Stimulated activated CD8-positive, alpha-beta memory T cell treated with anti-CD3 and anti-CD28 coated beads, Interleukin-4, amount 100 ng/mL, for 1 hour (primary cell): ENCODE measurements at places on chromosomes 13 and 19.

DNA sequence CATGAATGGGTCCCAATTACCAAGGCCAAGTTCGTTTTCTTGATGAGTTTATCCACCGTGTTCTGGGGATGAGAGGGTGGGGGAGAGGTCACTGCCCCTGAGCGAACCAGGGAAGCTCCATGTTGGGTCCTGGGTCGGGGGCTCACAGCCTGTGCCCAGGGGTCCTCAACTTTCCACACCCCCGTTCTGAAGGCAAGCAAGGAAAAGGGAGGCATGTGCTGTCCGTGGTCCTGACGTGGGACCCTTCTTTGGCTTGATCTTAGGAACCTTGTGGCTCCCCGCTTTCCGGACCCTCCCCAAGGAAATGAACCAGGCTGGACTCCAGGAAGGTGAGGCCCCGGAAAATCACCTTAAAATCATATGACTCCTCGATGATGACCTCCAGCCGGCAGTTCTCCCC, 18.2 kb upstream of the MEIS3 start:
- no peak for DNase-seq

GRCh38 chr19:2139385-2140137, 11.8 kb downstream of the AP3D1 start:
- no peak for DNase-seq

GRCh38 chr13:101127741-101128353, 288.5 kb downstream of the NALCN start:
- DNase-seq = no peak

GRCh38 chr13:91576590-91576989, 178.2 kb downstream of the GPC5 start:
- no peak for DNase-seq

GRCh38 chr13:52026246-52026626, 1.7 kb downstream of the UTP14C start:
- DNase-seq = no peak

- DNase-seq = no peak
These were observed 209.9 kb downstream of the COL4A1 start for GRCh38 chr13:110097013-110097412.

DNA sequence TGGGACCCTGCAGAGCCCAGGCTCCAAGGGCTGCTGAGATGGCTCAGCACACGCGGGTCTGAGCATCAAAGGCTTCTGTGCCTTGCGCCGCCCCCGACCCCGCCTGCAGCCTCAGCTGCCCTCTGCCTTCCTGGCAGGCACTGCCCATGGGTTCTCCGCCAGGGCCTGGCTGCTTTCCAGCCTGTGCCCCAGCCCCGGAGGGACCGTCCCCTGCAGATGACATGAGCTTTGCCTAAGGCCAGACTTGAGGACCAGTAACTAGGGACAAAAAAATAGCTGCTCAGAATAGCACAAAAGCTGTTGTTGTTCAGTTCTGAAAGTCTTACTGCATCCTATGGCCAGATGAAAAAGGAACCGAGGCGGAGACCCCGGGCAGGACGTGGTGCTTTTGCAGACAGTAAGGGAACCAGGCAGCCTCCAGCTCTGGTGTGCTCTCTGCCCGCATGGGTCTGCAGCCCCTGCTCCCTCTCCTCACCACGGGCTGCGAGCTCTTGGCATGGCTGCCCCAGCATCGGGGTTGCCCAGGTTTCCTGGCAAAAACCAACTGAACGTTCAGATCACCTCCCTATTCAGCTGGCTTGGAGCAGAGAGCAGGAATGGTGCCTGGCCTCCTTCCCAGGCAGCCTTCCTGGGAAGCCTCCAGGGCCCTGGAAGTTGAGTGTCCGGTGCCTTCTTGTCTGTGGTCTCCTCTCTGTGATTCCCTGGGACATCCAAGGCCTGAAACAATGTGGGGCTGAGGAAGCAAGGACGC, 12.5 kb upstream of the CFAP97D2 start:
- DNase-seq = no peak

DNA sequence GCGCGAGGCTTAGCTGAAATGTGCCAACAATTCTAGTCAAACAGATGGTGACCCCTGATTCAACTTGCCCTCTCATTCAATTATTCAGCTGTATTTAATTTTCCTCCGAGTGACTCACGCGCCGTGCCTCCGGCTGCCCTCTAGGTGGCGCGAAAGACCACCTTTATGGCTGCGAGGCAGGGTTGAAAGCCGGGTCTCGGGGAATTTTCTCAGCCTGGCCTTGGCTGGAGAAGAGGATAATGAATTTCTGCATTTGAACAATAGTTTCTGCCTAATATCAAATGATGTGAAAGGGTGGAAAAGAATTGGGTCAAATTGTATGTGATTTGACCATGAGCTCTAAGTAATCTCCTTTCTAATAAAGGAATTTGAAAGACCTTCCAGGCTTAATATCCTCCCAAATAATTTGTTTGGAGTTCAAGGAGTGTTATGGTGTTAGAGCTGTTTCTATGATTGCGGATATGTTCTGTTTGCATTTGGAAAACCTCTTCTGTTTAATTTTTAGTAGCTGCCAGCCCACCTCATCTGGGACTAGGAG, 310.9 kb downstream of the ZNF536 start:
- DNase-seq = no peak

DNA sequence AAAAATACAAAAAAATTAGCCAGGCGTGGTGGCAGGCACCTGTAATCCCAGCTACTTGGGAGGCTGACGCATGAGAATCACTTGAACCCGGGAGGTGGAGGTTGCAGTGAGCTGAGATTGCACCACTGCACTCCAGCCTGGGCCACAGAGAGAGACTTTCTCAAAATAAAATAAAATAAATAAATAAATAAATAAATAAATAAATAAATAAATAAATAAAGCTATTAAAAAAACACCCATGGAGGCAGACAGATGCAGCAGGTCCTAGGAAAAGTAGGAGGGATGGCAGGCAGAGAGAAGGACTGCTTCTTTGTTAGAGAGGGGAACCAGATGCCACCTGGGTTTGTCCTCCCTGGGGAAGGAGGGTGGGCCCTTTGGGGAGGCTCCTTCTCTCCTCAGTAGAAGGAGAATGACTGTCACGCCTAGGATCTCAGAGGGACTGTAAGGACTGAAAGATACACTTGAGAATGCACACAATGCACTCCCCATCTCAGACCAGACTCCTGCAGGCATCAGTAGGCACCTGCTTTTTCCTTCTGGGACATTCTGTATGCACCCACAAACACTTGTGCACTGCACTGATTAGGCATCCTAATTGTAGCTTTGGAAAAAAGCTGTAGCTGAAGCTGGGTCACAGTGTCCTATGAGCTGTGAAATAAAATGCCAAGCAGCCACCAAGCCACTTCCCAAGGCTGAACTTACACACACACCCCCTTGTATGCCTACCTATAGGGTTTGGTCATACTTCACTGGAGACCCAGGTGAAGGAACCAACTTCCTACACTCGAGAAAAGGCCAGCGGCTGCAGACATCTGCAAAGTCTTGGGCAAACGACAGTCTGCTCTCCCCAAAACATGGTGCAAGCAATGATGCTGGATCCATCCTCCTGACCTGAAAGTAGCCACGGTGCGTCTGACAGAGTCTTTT, 18.9 kb upstream of the SLC35E1 start:
- no peak for DNase-seq

DNA sequence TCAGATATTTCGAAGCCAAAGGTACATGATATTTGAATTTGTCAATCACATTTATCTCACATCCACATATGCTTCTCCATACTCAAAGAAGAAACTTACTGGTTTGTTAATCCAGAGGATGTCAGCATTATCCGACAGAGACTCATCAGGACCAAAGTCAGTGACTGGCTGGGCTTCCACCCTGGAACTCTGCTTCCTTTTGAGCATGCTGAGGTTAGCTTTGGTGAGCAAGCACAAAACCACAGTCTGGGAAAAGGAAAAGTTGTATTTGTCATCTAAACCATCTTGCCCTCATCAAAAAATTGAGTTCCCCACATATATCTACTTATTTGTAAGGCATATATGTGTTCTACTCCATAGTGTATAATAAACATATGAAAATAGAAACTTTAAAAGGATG, 17.4 kb downstream of the NALCN start:
- no peak for DNase-seq
